Fibroblast of lung (primary cell): ENCODE measurements at places on chromosomes 3 and 15. TPM values are rescaled to one million over a fixed set of nuclear protein-coding genes. Genes with fewer than 3 reads are reported as not detected.
A peak's percentile ranks its signal among the peaks of the same experiment; 100 is the strongest.

OXTR gene
- total RNA-seq: 0.26 and 3.6 TPM in 2 replicates

CELF6 gene
- 0.17 and 0.26 TPM in 2 replicates for total RNA-seq

- peaks cover 3% of the 10 kb centered on the region for H3K4me1 ChIP-seq
- no peaks in the 10 kb centered on the region for H3K36me3 ChIP-seq
- H3K27me3 ChIP-seq: no peaks in the 10 kb centered on the region
- DNase-seq: no peak
Observed at GRCh38 chr3:101202640-101203039, 117.7 kb downstream of the IMPG2 start.

GRCh38 chr3:30535525-30535924 lies 70.9 kb upstream of the TGFBR2 start:
- no peak overlapping the region for H3K4me3 ChIP-seq
- no peak for DNase-seq
- no peaks in the 10 kb centered on the region for H3K36me3 ChIP-seq
- no peak overlapping the region for H3K27ac ChIP-seq
- H3K4me1 ChIP-seq: peaks cover 4% of the 10 kb centered on the region

GRCh38 chr3:152550284-152550683 lies 281.6 kb downstream of the MBNL1 start:
- no peaks in the 10 kb centered on the region for H3K4me1 ChIP-seq
- no peaks in the 10 kb centered on the region for H3K27me3 ChIP-seq
- no peaks in the 10 kb centered on the region for H3K36me3 ChIP-seq
- H3K27ac ChIP-seq: no peak overlapping the region
- no peak for DNase-seq
- H3K4me3 ChIP-seq: no peak overlapping the region

DNA sequence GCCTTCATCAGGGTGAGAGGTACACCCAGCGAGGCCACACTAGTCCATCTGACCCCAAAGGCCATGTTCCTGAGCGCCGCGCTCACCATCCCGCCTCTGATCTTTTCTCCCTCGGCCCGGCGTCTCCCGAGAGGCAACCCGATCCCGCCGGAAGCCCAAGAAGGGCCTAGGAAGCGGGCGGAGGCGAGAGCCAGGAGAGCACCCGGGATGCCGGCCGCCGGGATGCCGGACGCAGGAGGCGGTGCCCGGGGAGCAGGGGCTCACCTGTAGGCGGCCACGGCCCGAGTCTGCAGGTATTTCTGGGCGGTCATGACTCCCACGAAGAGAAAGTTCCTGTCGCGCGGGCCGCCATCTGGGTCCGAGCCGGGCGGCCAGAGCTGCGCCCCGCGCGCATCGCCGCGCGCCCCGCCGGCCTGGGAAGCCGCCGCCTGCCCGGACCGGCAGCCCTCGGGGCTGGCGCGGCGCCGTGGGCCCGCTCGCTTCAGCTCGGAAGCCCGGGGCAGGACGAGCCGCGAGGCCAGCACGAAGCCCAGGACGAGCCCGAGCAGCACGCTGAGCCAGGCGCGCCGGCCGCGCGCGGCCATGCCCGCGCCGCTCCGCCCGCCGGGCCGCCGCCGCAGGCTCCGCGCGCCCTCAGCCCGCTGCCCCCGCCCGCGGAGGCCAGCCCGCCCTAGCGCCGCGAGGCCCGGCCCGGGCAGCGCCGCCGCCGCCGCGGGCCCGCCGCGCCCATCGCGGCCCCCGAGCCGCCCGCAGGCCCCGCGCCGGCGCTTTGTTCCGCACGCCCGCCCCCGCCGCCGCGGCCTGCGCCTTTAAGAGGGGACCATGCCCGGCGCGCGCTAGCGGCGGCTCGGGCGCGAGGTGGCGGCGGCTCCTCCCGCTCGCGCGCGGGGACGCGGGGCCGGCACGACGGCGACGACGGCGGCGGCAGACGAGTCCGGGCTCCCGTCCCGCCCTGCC lies 697 bp downstream of the CHSY1 start:
- no peaks in the 10 kb centered on the region for H3K27me3 ChIP-seq
- H3K27ac ChIP-seq: peak overlapping the region; percentile 91
- peak; percentile 50 for DNase-seq
- H3K4me1 ChIP-seq: peaks cover 12% of the 10 kb centered on the region
- peak overlapping the region; percentile 94 for H3K4me3 ChIP-seq

- peaks cover 13% of the 10 kb centered on the region for H3K4me1 ChIP-seq
- peaks cover 4% of the 10 kb centered on the region for H3K36me3 ChIP-seq
- peak overlapping the region; percentile 34 for H3K4me3 ChIP-seq
- peak overlapping the region; percentile 95 for H3K27ac ChIP-seq
- no peaks in the 10 kb centered on the region for H3K27me3 ChIP-seq
- DNase-seq: peak; percentile 79
Observed at GRCh38 chr3:69012800-69013252, 658 bp downstream of the EOGT start.

DNA sequence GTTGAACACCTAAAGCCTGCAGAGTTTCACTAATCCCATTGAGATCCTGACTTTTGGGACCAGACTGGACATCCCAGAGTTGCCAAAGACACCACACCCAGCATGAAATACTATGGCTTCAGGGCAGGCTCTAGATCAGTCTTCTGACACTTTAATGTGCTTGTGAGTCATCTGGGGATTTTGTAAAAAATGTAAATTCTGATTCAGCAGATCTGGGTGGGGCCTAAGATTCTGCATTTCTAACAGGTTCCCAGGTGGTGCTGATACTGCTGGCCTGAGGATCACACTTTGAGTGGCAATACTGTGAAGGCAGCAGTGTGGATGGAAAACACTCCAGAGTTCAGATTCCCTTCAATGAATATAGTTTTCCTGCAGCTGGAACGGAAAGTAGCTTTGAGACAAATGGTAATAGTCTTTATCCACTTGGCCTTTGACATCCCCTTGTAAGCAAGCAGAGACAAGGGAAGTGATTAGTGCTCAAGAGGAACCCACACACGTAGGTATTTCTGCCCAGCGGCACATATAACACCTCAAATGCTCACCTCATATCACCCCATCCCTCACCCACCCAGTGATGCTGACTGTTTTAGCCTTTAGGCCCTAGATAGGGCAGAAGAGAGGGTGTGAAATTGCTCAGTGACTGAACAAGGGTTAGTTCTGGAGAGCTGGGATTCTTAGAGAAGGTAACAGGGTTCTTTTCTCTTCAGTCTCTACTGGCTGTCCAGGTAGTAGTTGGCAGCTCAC lies 51.5 kb upstream of the GSK3B start:
- no peaks in the 10 kb centered on the region for H3K27me3 ChIP-seq
- H3K27ac ChIP-seq: no peak overlapping the region
- no peak overlapping the region for H3K4me3 ChIP-seq
- H3K4me1 ChIP-seq: peaks cover 2% of the 10 kb centered on the region
- peak; percentile 54 for DNase-seq
